ENCODE measurements at places on chromosomes 11 and 22.

- H3K4me3 ChIP-seq, result no peak overlapping the region
- no peaks in the 10 kb centered on the region for H3K27me3 ChIP-seq
- no peaks in the 10 kb centered on the region for H3K36me3 ChIP-seq
- no peak for DNase-seq
- H3K27ac ChIP-seq, result no peak overlapping the region
- peaks cover 4% of the 10 kb centered on the region for H3K4me1 ChIP-seq
Observed at GRCh38 chr11:43920598-43921419, 21.6 kb upstream of the C11orf96 start.

GRCh38 chr11:62875698-62876478, 4.8 kb upstream of the SLC3A2 start:
- H3K27me3 ChIP-seq, result no peaks in the 10 kb centered on the region
- DNase-seq, result no peak
- peaks cover 20% of the 10 kb centered on the region for H3K36me3 ChIP-seq
- H3K4me3 ChIP-seq, result no peak overlapping the region
- no peak overlapping the region for H3K27ac ChIP-seq

DNA sequence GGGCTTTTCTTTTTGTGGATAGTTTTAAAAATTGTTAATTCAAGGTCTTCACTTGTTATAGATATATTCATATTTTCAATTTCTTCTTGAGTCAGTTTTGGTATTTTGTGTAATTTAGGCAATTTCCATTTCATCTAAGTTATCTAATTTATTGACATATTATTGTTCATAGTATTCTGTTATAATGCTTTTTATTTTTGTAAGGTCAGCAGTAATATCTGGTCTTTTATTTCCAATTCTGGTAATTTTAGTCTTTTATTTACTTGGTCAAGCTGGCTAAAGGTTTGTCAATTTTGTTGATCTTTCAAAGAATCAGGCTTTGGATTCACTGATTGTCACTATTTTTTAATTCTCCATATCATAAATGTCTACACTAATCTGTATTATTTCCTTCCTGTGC, 60.1 kb downstream of the HORMAD2 start:
- no peaks in the 10 kb centered on the region for H3K36me3 ChIP-seq
- H3K4me3 ChIP-seq, result no peak overlapping the region
- no peaks in the 10 kb centered on the region for H3K27me3 ChIP-seq
- no peak for DNase-seq
- H3K4me1 ChIP-seq, result no peaks in the 10 kb centered on the region
- H3K27ac ChIP-seq, result no peak overlapping the region

GRCh38 chr11:44466531-44467205, 98.8 kb upstream of the CD82 start:
- H3K4me1 ChIP-seq, result peaks cover 5% of the 10 kb centered on the region
- no peaks in the 10 kb centered on the region for H3K36me3 ChIP-seq

DNA sequence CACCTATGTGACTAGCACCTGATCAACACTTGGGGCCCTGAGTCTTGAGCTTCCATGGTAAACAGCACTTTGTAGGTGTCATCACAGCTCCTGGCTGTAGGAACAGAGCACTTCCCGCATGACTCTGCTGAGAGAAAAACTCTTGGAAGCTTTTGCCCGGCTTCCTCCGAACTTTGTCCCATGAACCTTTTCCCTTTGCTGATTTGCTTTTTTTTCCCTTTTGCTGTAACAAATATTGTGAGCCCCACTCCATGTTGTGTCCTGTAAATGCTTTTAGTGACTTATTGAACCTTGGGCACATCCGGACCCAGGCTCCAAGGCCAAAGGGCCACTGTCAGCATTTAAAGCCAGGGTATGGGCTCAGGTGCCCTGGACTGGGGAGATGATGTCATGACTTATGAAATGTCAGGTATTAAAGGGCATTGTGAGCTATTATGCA, 391.1 kb downstream of the TENM4 start:
- H3K4me1 ChIP-seq, result no peaks in the 10 kb centered on the region
- H3K27me3 ChIP-seq, result no peaks in the 10 kb centered on the region
- H3K36me3 ChIP-seq, result no peaks in the 10 kb centered on the region
- no peak overlapping the region for H3K4me3 ChIP-seq
- H3K27ac ChIP-seq, result no peak overlapping the region

DNA sequence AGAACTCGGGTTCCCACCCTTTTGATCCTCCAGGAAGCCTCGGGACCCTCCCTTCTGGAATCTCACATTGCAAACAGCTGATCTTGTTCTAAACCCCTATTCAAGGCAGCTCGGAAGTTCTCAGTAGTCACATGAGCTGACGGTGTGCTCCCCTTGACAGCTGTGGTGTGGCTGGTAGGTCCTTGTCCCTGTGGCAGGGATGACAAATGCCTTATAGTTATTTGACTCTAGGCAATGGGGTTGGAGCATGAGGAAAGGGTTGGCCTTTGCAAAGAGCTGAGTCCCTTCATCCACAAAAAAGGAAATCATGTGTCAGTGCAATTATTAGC, 23.6 kb downstream of the EIF4G2 start:
- no peak overlapping the region for H3K4me3 ChIP-seq
- no peaks in the 10 kb centered on the region for H3K27me3 ChIP-seq
- H3K4me1 ChIP-seq, result no peaks in the 10 kb centered on the region
